ENCODE measurements at places on chromosomes 1 and 21.

GRCh38 chr1:114468710-114469468 is 42.1 kb downstream of the TRIM33 start:
- peak; percentile 51 for DNase-seq

- no peak for DNase-seq
Observed at GRCh38 chr1:215210167-215210566, 127.6 kb downstream of the KCNK2 start.

GRCh38 chr1:206933333-206933945 is 11.7 kb upstream of the FCMR start:
- DNase-seq: peak; percentile 56

- DNase-seq: peak; percentile 64
Observed at GRCh38 chr1:27296773-27297291, 25.1 kb upstream of the TMEM222 start.

- no peak for DNase-seq
Observed at GRCh38 chr1:39818482-39818881, 29.8 kb upstream of the BMP8B start.

GRCh38 chr21:42069327-42069726 is 1.8 kb upstream of the UMODL1 start:
- no peak for DNase-seq

DNA sequence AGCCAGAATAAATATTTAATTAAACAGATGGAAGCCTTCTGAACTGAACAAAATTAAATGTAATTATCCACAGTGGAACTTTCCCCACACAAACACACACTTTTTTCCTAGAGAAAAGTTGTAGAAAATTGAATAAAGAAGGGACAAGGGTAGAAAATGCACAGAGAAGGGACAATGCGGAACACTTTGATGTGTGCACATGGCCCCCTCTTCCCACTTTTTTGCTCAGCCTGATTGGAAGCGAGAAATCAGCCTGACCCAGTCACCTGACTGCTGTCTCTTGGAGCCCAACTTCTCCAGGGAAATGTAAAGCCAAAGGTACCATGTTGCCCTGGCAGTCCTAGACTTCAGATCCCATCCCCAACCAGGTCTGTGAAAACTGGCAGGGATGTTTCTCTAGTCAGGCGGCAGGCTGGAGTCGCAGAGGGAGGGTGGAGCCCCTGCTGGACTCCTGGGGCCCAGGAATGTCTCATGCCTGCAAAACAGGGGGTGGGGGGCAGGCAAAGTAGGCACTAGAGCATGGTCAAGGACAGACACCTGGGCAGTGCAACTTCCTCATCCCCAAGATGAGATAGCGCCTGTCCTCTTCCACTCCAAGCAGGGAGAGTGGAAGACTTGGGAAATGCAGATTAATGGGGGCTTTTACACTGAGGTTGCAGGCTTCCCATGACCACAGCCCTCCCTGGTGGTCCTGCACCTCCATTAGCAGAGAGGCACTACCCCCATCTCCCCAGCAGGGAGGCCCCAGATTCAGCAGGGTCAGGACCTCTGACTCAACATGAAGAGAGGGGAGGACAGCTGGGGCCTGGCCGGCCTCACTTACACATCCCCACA is 2.8 kb downstream of the CERS2 start:
- no peak for DNase-seq

DNA sequence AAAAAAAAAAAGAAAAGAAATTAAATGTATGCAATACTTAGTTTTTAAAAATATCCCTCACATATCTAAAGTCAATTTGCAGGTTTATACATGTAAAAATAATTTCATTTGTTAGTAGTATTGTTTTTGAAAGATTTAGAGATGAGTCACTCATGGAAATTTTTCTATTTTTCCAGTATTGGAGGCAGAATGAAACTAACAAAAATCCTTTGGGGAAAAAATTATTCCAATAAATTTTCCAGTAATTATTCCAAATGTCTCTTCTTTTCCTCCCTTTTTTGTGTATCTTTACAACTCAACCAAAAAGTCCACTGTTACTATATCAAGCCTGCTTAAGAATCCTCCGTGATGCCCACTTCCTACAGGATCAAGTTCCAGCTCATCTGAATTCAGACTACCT is 29.9 kb downstream of the MPZL1 start:
- no peak for DNase-seq

- DNase-seq: no peak
Observed at GRCh38 chr1:170009551-170009950, 64.9 kb downstream of the KIFAP3 start.

DNA sequence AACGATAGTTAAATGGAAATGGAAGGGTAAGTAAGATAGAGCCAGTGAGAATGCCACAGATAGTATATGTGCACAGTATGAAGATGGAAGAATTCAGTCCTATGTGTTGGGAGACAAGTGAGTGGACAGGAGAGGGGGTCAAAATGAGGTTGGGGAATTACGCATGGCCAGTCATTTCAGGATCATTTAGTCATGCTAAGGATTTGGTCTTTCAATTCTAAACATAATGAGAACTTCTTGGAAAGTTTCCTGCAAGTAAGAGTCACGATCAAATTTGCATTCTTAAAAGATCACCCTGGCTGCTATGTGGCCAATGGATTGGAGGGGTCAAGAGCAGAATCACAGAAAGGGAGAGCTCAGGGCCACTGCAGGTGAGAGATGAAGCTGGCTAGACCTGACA is 64.0 kb upstream of the KCNK2 start:
- DNase-seq: no peak

DNA sequence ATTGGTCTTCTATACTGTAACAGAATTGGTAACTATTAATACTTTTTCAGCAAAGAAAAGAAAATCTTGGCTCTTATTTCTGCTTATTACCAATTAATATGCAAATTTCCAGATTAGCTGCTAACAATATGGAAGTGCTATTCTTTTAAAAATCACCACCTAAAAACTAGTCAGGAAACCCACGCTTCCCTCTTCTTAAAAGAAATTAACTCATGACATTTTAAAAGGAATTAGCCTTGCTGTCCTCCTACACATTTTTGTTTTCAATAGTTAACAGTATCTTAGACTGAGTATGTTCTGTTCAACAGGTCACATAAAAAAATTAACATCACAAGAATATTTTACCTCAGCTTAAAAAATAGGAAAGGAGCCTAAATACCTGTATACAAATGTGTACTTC is 27.3 kb downstream of the ABL2 start:
- DNase-seq: no peak

DNA sequence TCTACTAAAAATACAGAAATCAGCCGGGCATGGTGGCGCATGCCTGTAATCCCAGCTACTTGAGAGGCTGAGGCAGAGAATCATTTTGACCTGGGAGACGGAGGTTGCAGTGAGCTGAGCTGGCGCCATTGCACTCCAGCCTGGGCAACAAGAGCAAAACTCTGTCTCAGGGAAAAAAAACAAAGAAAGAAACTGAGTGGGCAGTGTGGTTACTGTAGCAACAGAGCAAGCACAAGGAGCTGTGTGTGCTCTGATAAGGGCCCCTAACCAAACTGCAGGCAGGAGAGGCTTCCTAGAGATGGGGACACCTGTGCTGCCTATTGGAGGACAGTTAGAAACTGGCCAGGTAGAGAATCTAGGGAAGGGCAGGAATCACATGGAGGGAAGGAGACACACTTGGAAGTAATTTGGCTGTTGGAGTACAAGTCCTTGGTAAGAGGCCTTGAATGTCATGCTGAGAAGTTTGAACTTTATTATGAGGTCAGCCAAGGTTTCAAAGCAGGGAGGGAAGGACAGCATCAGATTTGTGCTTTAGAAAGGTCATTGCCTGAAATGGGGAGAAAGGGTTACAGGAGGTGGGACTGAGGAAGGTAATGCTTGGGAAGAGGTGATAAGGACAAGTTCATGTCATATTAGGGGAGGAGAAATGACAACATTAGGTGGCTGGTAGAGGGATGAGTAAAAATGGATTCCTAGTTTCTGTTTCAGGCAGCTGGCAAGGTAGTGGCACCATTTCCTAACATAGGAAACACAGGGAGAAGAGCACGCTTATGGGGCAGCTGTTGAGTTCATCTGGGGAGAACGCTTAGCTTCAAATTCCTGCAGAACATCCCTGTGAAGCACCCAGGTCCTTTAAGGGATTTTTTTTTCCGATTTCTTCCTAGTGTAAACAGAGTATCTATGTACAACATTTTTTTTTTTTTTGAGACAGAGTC is 69.2 kb upstream of the ARTN start:
- peak; percentile 20 for DNase-seq

DNA sequence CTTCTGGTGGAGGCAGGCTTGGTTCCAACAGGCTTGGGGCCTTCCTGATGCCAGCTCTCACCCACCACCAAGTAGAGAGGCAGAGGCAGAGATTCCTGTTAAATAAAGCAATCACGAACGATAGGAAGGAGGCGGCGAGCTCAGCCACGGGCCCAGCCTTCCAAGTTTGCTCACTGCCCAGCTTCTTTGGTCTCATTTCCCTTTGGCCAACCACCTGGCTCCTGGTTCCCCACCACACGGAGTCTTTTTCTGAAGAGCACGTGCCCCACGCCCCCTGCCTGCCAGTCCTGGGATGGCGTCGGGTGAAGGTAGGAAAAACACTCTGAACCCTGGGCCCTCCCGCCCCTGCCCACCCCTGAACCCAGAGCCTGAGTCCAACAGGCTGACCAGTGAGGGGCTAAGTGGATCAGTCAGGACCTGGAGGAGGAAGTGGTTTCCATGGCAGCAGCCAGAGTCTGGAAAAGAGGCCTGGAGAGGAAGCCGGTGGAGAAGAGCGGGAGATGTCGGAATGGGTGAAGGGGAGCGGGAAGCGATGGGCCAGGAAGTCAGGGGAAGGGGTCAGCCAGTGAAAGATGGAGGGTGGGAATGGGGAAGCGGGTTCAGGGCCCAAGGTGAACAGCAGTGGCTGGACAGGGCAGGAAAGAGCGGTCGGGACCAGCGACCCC is 158.2 kb upstream of the KLHDC7A start:
- no peak for DNase-seq

GRCh38 chr1:170590921-170591705 is 59.1 kb downstream of the GORAB start:
- no peak for DNase-seq

- no peak for DNase-seq
Observed at GRCh38 chr1:198610362-198610761, 28.5 kb upstream of the PTPRC start.

- no peak for DNase-seq
Observed at GRCh38 chr1:44084998-44085675, 33.5 kb upstream of the KLF17 start.

GRCh38 chr1:156004843-156005584 is 15.7 kb downstream of the SSR2 start:
- DNase-seq: peak; percentile 50

GRCh38 chr1:42422737-42423136 is 33.1 kb downstream of the ZMYND12 start:
- DNase-seq: no peak

DNA sequence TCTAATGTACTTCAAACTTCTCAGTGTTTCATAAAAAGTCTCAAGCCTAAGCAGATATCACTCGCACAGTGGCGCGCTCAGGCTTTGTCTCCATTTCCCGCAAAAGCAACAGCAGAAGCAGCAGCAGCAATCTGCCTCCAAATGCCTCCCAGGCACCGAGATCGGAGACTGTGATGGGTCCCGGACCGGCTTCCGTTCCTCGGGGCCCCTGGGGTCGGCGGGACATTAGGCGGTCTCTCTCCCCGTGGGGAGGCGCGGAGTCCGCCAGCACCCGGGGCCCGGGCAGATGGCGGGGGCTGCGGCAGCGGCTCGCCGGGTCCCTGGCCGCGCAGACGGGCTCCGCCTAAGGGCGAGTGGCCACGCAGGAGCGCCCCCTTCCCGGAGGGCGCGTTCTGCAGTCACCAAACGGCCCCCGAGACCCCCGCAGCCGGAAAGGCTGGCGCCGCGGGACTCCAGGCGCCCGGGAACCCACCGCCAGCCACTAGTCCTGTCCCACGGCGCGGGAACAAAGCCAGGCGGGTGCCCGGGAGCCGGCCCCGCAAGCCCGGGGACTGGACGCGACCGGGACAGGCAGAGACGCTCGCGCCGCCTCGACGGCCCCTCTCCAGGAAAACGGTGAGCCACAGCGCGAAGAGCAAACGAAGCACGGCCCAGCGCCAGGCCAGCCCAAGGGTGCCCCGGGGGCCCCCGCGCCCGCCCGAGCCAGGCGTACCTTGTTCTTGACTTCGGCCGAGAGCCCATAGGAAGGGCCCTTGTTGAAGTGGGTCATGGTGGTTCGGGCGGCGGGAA is 590 bp downstream of the CNN3 start:
- DNase-seq: peak; percentile 3

DNA sequence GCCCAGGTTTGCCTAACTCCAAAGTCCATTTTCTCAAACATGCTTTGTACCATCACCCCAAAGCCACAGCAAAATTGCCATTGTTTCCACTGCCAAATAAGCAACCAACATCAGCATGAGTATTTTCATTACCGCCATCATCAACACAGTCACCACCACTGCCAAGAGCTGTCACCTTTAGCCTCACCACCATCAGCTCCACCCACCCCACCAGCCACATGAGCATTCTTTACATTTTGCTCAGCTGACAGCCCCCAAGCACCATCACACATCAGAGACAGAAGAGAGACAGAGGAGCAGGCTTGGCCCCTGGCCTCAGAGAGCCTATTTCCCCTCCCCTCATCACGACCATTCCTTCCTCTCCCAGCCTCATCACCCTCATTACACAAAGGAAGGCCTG is 42.7 kb downstream of the TAS1R2 start:
- DNase-seq: no peak

GRCh38 chr1:238112952-238113621 is 222.4 kb upstream of the ZP4 start:
- no peak for DNase-seq

- DNase-seq: peak; percentile 32
Observed at GRCh38 chr1:193799948-193800690, 613.7 kb upstream of the B3GALT2 start.

- DNase-seq: no peak
Observed at GRCh38 chr1:204319462-204319861, 40.3 kb downstream of the PLEKHA6 start.

GRCh38 chr21:44299458-44300261 is at the start of gene PFKL:
PFKL (plus strand) TSS chr21:44300053; CDS start chr21:44300106, 53 bp downstream.
- peak; percentile 66 for DNase-seq
